ENCODE measurements at places on chromosomes 13 and 19.

- DNase-seq: no peak
These were observed 7.8 kb downstream of the DDX39A start for GRCh38 chr19:14411161-14411937.

DNA sequence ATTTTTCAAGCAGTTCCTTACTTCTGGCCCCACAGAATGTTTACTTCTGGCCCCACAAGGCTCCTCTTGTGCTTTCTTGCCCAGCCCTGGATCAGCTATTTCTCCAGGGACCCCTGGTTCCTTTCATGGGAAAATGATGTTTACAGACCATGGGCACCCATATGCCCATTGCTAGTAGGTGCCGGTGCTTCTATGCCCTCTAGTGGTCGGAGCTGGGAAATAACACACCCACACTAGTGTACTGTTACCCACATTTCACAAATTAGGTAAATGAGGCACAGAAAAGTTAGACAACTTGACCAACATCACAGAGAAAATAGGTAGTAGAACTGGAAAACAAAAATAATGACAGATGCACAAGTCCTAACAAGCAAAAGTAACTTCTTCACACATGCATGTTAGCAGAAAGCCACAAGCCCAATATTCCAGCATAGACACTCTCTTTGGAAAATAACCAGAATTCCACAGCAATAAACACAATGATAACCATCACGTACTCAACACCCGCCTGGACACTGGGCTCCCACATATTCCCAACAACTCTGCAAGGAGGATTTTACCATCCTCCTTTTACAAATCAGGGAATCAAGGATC, 1.3 kb upstream of the CEACAM6 start:
- DNase-seq: no peak

DNA sequence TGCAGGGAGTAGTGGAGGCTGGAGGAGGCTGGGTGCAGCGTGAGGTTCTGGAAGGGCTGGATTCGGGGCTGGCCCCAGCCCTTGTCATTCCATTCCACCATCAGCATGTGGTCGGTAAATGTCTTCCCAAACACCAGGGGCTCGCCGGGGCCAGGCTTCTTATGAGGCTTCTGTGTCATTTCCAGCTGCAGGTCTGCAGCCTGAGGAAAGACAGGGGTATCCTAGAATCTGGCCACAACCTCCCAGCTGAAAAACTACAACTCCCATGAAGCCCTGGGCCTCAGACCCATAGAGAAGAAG, 4.4 kb downstream of the BCAT2 start:
- DNase-seq: no peak

GRCh38 chr13:19864024-19864745, 736 bp upstream of the ZMYM5 start:
- DNase-seq: no peak

DNA sequence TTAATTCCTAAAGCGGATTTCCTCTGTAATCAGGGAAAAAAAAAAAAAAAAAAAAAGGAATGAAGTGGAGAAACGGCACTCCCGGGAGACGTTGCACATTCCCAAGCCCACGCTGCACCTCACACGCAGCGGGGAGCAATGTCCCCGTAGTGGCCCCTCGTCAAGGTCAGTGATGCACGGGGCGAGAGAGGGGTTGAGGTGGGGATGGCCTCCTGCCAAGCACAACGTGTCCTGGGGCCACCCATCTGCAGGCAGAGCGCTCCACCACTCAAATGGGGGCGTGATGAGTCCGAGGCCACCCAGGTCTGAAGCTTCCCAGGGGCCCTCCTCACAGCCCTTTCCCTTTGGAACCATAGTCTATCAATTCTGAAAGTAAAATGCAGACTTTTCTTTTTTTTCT, 15.1 kb downstream of the PLK5 start:
- DNase-seq: no peak

GRCh38 chr19:45920458-45920857, 5.9 kb upstream of the NANOS2 start:
- no peak for DNase-seq

DNA sequence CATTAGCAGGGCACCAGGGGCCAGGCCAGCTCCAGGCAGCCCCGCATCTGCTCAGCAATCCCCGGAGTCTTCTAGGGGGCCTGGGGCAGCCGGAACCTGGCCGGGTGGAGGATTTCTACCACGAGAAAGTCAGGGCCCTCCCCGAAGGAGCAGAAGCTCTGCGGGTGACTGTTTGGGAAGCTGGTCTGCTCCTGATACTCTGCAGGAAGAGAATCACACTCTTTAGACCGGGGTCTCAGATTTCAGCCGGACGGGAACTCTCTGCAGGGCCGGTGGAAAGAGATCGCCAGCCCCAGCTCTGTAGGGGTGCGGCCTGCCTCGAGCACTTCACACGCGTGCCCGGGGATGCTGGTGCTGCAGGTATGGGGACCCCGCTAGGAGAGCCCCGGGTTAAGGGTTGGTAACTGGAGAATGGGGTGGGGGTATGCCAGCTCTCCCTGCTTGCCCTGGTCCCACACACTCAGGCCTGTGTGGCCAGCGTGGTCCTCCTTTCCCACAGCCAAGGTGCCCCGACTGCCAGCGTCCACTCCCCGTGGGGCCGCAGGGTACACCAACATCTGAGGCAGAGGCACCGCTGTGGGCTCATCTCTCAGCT, 20.1 kb downstream of the RASA3 start:
- no peak for DNase-seq

DNA sequence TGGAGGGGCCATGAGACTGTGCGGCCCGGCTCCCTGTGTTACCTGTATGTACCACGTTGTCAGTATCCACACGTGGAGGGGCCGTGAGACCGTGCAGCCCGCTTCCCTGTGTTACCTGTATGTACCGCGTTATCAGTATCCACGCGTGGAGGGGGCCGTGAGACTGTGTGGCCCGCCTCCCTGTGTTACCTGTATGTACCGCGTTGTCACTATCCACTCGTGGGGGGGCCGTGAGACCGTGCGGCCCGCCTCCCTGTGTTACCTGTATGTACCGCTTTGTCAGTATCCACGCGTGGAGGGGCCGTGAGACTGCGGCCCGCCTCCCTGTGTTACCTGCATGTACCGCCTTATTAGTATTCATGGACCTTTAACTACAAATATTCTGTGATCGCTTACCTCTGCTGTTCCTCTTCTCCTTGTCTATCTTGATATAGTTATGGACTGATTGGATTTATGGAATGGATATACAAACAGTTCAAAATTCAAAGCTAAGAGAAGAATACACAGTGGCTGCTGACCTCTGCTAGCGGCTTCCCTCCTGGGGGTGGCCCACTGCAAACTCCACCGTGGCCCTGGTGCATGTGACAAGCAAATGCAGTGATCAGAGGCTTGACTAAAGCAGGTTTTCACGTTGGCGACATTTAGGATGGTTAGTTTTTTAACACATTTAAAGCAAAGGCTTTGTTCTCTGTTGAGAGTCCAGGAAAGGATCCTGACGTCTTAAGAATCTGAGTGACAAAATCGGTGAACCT, 38.7 kb downstream of the ATP11A start:
- no peak for DNase-seq

DNA sequence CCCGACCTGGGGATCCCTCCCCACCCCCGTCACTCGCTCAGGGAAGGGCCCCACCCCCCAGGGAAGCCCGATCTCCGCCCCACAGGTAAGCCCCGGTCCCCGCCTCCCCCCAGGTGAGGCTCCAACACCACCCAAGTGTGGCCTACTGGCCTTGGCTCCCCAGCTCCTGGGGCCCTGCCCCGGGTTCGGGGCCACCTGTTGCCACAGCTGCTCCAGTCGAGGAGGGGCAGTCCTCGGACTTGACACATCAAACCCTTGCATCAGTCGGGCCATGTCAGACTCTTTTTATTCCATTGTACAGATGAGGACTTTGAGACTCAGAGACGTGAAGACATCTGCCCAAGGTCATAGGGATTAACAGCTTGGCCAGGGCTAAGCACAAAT, 512 bp downstream of the CC2D1A start:
- no peak for DNase-seq

DNA sequence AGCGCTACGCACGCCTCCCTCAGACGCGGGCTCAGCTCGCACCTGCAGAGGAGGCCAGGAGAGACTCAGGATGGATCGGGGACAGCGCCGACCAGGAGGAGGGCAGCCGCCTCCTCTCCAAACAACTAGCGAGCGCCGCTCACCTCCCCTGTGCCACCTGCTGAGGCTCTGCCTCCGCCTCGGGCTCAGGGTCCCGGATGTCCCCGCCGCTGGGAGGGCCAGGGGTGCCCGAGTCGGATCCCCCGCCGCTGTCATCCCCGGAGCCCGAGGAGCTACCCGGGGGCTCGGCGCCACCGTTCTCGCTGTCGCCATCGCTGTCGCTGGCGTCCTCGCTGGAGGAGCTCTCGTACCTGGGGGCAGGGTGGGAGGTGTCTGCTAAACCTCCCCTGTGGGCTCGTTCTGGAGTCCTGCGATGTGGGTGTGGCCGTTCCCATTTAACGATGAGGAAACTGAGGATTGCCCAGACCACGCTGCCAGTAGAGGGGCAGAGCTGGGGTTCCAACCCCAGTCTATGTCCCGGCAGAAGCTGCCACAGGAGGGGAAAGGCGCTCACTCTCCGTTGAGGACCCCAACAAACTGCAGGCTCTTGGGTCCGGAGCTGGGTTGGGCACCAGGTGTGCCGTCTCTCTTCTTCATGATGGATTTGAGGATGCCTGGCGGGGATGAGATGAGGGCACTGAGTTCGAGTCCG, 9.2 kb downstream of the KANK3 start:
- no peak for DNase-seq

- no peak for DNase-seq
These were observed 10.5 kb upstream of the GJA3 start for GRCh38 chr13:20171364-20171763.

DNA sequence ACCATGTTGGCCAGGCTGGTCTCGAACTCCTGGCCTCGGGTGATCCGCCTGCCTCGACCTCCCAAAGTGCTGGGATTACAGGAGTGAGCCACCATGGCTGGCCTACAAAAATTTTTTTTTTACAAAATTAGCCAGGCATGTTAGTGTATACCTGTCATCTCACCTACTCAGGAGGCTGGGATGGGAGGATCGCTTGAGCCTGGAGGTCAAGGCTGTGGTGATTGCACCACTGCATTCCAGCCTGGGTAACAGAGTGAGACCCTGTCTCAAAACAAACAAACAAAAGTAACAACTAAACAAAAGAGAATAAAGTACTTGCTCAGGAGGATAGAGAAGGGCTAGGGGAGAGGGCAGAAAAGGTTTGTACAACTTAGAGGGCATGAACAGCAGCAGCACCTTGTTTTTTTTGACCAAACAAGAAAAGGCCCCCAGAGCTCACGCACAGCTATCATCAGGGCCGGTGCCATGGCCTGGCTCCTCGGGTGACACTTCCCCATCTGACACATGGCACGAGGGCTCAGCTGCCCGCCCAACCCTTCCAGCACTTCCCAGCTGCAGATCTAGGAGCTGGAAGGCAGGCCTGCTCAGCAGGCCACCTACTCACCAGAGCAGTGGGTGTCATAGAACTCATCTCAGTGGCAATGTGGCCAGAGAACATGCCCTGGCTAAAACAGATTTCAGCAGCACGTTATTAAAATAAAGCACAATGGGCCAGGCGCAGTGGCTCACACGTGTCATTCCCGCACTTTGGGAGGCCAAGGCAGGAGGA, 8.6 kb upstream of the SLC7A9 start:
- DNase-seq: no peak

DNA sequence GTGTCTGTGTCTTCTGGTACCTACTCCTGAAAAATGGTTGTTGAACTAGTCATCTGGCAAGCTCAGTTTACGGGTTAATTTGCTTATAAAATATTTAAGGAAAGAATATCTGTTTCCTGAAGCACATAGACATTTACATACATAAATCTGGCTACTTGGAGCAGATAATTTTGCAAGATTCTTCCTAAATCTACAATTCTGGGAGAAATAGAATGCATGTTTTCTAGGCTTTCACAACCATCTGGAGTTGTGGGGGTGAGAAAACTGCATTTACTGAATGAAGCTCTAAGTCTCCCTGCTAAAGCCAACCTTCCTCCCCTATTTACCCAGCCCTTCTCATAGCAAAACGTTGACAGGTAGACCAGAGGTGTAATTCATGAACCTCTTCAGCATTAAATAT, 393.7 kb upstream of the ARGLU1 start:
- DNase-seq: no peak
